Stimulated activated naive CD4-positive, alpha-beta T cell (primary cell): ENCODE measurements at places on chromosomes 1 and 21.
A peak's percentile ranks its signal among the peaks of the same experiment; 100 is the strongest.

- no peak for DNase-seq
Observed at GRCh38 chr1:157770442-157771043, 6.4 kb downstream of the FCRL2 start.

DNA sequence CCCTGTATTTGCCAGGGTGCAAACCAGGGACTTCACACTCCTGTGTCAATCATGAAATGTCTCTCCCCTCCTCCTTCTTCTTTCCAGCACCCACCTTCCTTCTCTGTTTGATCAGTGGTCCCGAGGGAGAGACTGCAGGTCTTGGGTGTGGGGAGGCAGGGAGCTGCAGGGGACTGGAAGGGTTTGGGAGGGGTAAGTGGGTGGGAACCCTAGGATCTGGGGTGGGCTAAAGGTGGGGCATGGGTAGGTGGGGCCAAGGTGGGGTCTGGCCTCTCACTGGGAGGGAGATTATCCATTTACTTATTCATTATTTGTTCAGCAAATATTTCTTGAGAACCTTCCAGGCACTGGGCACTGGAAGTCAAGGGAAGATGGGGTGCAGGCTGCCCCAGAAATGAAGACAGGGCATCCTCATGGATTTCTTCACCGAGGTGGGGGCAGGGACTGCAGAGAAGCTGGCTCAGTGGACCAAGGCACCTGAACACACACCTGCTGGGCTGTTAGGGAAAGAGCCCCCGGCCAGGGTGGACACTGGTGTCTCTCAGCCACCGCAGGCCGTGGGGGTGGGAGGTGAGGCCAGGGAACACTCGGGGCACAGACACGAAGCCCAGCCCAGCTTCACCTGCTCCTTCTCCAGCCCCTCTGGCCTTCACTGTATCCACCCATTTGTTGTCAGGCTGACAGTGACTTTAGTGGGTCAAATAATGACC lies 193.9 kb upstream of the C1orf174 start:
- DNase-seq: no peak

DNA sequence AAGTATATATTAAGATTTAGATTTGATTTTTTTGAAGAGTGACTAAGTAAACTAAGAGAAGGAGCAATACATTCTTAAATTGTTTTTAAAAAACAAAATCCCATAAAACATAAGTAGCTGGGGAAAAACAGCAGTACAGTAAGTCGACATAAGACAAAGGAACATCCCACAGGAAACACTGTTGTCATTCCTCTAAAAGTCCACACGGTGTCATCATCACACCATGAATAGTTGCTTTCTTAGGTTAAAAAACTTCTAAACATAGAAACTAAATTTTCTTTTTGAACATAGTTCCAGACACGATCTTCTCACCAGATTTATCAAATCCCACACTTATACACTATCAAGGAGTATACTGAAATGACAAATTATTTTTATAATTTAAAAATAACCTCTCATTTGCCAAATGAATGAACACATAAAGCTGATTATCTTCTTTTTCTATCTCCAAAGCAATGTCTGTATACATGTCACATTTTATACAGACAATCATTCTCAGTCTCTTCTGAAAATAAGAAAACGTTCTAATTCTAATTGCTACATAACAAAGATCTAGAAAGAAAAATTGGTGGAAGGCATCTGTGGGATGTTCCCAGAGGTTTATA lies 15.8 kb downstream of the ODF2L start:
- no peak for DNase-seq

DNA sequence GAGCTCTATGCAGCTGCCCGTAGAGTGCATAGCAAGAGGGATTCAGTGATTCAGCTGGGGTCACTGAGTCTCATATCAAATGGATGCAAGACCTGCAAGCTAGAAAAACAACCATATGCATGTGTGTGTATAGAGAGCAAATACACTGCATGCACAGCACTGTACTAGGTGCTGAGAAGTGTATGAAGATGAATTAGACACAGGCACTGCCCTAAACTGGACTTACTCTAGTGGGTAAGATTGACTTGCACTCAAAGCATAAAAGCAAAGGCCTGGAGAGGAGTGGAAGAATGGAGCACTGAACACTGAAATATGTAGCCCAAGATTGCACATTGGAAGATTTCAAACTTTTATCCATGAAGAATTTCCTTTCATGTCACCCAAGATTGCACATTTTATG lies 5.5 kb upstream of the GBP1 start:
- DNase-seq: no peak

DNA sequence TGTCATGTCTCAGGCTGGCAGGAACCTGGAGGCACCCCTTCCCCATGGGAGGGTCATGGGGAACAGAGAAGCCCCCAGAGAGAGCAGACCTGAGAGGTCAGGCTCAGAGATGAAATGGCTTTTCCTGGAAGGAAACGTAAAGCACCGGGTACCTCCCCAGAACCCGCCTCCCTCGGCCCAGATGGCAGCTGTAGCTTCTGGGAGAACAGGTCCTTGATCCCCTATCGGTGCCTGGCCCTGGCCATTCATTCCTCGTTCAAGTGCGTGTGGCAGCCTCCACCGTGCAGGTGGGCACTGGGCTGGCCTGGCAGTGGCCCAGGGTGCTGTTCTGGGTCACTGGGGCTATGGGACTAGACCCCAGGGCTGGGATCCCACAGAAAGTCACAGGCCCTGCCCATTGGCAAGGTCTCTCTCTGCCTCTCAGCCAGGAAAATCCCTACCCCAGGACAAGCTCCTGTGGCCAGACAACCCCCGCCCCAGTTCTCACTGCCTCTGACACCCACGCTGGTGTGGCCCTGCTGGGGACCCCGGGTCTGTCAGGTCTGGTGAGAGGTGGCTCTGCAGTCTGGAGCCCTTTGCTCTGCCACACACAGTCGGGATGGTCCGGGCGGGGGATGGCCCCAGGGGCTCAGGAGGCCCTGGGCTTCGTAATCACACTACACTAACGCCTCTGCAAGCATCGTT lies 183.2 kb upstream of the VAMP3 start:
- no peak for DNase-seq

- DNase-seq: peak; percentile 71
Observed at GRCh38 chr1:154955718-154956543, at the start of gene PBXIP1. TSS of gene PBXIP1 (minus strand) at chr1:154956099. CDS start at chr1:154953721, 2,378 bp downstream.

DNA sequence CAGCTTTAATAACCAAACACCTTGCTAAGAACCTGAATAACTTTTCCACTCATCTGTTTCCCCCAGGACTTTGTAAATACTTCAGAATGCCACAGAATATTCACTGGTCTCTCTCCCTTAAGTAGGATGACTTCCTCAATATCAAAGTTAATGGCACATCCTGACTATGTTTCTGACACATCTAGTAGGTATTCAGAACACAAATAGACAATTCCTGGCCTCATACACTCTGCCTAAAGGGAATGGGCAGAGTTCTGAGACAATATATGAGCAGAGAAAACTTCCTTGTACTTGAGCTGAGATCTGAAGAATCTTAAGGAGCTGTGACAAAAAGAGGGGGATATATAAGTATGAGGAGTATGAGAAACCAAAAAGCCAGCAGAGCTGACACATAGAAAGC lies 34.8 kb downstream of the ANKRD13C start:
- DNase-seq: no peak

GRCh38 chr21:22993822-22994574 lies 1995.8 kb downstream of the NCAM2 start:
- DNase-seq: no peak

GRCh38 chr1:115135681-115136080 lies 46.4 kb upstream of the TSPAN2 start:
- DNase-seq: no peak

- no peak for DNase-seq
Observed at GRCh38 chr1:94383966-94384408, 34.2 kb upstream of the ABCD3 start.

GRCh38 chr1:28506907-28507246 lies 1.0 kb downstream of the RCC1 start:
- no peak for DNase-seq

GRCh38 chr1:107000902-107001301 lies 55.6 kb upstream of the PRMT6 start:
- DNase-seq: no peak

DNA sequence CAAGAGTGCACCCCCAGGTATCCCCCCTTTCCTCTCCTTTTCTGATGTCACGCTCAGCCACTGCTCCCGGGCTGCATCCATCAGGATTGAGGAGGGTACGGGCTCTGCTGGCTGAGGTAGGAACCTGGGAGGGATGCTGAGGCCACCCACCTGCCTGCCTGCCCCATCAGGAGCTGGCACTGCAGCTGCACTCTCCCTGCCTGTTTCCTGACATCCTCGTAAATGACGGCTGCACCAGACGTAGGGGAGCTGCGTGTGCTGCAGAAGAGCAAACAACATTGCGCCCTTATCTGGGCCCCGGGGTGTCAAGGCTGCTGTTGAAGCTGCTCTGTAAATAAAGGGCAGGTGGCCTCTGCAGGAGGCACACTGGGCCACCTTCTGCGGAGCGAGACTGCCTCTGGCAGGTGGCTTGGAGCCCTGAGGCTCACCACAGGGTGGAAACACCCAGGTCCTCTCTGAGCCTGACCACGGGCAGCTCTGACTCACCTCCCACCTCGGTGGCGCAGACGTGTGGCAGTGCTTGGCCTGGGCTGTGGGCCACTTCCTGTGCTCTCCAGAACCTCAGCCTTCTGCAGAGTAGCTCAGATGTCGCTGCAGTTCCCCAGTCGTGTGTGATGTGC lies 30.9 kb downstream of the SNAP47 start:
- DNase-seq: peak; percentile 42

DNA sequence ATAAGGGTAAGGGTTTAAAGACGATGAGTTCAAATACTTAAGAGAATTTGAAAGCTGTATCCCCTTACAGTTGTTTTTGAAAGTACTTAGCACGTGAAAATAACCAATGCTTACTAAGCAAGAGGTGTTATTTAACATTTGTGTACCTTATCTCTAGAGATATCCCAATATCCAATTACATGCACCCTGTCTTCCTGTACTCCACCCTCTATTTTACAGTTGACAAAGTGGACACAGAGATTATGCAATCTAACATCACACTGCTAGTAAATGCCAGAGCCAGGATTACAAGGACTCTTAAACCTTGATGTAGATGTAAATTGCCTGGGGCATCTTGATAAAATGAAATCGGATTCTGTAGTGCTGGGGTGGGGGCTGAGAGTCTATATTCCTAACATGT lies 72.0 kb downstream of the GDAP2 start:
- no peak for DNase-seq

- no peak for DNase-seq
Observed at GRCh38 chr1:18109756-18110597, 2.4 kb downstream of the IGSF21 start.

DNA sequence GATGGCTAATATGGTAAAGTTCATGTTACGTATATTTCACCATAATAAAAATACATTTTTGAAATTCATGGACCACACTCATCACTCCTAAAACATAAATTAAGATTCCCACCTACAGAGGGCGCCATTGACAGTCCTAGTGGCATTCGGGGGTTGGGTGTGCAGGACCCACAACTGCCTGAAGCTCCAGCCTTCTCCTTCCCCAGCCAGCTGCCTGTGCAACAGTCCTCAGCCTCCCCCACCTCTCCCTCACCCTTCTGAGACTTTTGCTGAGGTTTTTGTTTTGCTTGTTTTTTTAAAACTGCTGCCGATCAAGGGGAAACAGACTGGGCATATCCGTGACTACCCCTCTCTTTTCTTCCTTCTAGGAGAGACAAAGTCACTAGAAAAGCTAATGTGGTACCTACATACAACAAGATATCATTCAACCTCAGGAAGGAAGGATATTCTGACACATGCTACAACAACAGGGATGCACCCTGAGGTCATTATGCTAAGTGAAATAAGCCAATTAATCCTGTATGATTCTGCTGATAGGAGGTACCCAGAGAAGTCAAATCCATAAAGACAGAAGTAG lies 9.2 kb upstream of the EVA1C start:
- peak; percentile 47 for DNase-seq

DNA sequence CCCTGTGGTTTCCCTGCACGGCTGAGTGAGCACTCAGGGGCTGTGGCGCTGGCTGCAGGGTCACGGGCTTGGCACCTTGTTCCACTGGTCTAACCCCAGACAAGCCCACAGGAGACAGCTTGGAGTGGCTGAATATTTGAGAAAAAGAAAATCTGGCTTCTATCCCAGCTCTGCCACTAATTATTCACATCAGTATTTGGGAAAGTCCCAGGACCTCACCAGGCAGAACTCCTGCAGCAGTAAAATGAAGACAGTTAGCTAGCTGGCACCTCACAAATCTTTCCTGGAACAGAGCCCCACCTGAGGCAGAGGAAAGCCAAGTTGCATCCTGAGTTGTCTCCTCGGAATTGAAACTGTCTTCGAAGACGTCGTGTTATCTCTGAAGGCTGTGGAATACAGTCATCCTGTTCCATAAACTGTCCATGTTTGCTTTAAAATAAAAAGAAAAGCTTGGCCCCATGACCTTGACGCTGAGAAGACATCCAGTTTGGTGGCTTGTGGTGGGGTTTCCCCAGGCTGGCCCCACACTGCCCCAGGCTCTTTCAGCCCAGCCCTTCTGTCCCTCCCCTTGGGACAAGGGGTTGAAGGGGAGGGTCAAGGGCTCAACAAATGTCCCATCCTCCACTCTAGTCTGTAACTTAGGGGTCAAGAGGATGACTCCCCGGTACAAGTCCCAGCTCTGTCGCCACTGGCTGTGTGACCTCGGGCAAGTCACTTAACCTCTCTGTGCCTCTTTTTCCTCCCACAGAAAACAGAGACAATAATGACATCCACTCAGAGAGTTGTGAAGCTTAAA lies 93.8 kb upstream of the TMPRSS2 start:
- DNase-seq: no peak

DNA sequence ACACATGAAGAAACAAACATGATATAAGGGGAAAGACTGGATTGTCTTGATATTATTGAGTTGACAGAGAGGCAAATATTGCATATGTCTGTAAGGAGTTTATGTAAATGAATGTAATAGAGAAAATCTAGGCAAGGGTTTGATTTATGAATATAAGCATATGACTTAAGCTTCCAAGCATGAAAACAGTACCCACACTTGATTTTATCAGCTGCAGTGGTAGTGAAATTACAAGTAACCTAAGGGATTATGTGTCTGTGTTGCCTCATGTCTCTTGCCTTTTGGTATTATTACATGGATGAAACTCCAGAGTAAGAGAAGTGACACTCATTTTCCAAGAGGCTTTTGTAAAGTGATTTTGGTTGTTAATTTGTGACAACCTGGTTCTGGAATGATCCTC lies 1678.9 kb downstream of the KCNT2 start:
- no peak for DNase-seq

- no peak for DNase-seq
Observed at GRCh38 chr21:42467140-42467983, 28.7 kb downstream of the RSPH1 start.

DNA sequence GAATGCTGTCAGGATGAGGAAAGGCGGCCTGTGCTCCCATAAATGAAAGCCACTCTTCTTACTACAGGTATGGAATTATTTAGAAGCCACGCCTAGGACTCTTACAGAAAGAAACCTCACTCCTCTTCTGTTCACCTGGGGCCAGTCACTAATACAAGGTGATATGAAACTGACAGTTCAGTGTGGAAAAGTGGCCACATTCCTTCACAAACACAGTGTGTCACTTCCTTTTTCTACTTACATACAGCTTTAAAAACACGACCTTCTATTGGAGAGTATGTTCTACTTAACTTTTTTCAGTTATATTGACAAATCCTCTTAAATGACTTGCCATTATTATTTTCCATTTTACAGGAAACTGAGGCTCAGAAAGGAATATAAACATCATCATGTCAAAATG lies 163.1 kb downstream of the PCNX2 start:
- no peak for DNase-seq

GRCh38 chr21:37192019-37192418 lies 75.1 kb downstream of the VPS26C start:
- DNase-seq: no peak
